ENCODE measurements at places on chromosomes 7 and 10. TPM values are rescaled to one million over a fixed set of nuclear protein-coding genes. Genes with fewer than 3 reads are reported as not detected.

DNA sequence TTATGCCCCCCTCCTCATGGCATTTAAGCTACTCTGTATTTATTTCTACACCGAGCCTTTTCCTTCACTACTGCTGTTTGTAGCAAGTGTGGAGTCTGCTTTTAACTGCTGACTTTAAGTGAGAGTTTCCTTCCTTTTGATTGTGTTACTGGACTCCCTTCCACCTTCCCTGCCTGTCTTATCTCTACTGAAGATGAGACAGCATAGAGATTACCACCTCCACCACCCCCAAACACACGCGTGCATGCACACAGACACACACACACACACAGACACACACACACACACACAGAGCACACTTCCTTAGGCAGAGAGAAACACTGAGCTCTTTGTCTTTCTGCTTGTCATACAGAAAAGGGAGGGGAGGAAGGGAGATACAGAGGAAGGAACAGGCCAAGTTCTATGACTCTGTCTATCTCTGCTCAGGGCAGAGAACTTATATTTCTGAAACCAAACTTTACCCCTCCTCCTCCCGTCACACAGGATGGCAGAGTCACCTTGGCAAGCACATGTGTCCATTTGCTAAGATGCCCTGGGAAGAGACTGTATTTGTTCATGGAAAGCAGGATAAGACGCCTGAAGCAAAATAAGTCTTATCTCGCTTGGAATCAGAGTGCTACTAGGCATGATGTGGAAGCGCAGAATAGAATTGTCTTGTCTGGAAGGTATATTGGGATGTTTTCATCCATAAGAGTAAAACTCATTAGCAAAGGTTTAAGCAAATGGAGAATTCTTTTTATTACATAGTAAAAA lies 81.8 kb upstream of the CAV2 start:
- H3K27me3 ChIP-seq, result no peaks in the 10 kb centered on the region
- no peak overlapping the region for H3K4me3 ChIP-seq
- no peak for DNase-seq
- H3K36me3 ChIP-seq, result no peaks in the 10 kb centered on the region
- no peak overlapping the region for H3K27ac ChIP-seq

GRCh38 chr7:64314566-64314965 lies 805 bp downstream of the ZNF736 start:
- H3K27me3 ChIP-seq, result peaks cover 5% of the 10 kb centered on the region
- DNase-seq, result no peak
- peak overlapping the region; percentile 67 for H3K4me3 ChIP-seq
- no peaks in the 10 kb centered on the region for H3K36me3 ChIP-seq
- peak overlapping the region; percentile 89 for H3K27ac ChIP-seq

DNA sequence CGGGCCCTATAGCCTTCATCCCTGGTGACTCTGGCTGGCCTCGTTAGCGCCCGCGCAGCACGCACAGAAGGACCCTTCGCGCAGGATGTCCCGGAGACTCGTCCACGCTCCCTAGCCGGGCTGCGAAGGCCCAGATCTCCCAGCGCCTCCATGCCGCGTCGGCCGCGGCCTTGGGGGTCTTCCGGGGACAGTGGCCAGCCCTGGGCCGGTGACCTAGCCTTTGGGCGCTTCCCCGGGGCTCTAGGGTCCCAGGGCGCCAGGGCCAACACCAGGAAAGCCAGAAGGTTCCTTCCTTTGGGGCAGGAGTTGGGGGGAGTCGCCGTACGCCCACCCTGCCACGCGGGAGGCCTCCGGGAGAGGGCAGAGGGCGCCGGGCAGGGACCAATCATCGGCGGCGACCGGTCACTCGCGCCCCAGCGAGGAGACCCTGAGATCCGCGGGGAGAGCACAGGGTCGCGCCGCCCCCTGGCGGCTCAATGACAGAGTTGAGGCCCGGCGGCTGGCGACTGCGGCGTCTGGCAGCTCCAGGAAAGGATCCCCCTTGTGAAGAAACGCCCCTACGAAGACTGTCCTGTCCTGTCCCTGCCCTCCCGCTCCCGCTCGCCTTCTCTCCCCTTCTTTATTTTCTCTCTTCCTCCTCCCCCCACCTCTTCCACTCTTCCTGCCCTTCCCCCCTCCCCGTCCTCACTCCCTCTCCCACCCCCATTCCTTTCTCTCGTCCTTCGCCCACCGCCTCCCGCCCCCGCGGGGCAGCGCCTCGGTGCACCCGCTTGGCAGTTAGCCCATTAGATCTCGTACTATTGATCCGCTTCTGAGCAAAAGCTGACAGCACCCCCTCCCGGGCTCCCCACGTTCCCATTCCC lies 62.3 kb upstream of the LBX1 start:
- H3K27me3 ChIP-seq, result peaks cover 14% of the 10 kb centered on the region
- peaks cover 5% of the 10 kb centered on the region for H3K36me3 ChIP-seq
- no peak overlapping the region for H3K27ac ChIP-seq
- peak overlapping the region; percentile 82 for H3K4me3 ChIP-seq
- H3K4me1 ChIP-seq, result peaks cover 9% of the 10 kb centered on the region

DNA sequence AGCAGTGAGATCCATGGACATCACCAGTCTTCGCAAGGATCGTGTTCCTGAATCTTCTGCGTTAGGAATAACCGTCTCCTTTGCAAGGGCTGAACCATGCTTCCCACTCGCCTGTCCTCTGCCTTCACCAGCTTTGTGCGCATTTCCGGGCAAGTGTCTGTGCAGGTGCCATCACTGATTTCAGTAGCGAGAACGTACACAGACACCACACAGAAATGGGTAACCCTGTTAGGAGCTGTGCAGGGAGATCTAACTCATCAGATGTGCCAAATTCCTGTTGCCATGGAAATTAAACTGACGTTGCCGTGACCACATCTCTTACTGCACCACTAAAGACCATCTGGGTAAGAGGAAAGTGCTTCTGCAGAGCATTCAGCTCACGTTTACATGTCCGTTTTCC lies 146.3 kb downstream of the DIP2C start:
- H3K27me3 ChIP-seq, result peaks cover 11% of the 10 kb centered on the region
- DNase-seq, result no peak
- H3K4me3 ChIP-seq, result peak overlapping the region; percentile 25
- H3K4me1 ChIP-seq, result peaks cover 35% of the 10 kb centered on the region
- H3K27ac ChIP-seq, result no peak overlapping the region
- no peaks in the 10 kb centered on the region for H3K36me3 ChIP-seq

- H3K27ac ChIP-seq, result peak overlapping the region; percentile 88
- H3K27me3 ChIP-seq, result peaks cover 23% of the 10 kb centered on the region
- no peak for DNase-seq
- no peaks in the 10 kb centered on the region for H3K36me3 ChIP-seq
- H3K4me3 ChIP-seq, result peak overlapping the region; percentile 73
- peaks cover 69% of the 10 kb centered on the region for H3K4me1 ChIP-seq
Observed at GRCh38 chr10:119375574-119376272, 166.8 kb downstream of the RGS10 start.

GRCh38 chr10:128867210-128867609 lies 599.8 kb upstream of the MGMT start:
- no peaks in the 10 kb centered on the region for H3K36me3 ChIP-seq
- peaks cover 2% of the 10 kb centered on the region for H3K27me3 ChIP-seq
- peaks cover 29% of the 10 kb centered on the region for H3K4me1 ChIP-seq
- H3K27ac ChIP-seq, result peak overlapping the region; percentile 67
- H3K4me3 ChIP-seq, result no peak overlapping the region
- DNase-seq, result peak; percentile 49

DNA sequence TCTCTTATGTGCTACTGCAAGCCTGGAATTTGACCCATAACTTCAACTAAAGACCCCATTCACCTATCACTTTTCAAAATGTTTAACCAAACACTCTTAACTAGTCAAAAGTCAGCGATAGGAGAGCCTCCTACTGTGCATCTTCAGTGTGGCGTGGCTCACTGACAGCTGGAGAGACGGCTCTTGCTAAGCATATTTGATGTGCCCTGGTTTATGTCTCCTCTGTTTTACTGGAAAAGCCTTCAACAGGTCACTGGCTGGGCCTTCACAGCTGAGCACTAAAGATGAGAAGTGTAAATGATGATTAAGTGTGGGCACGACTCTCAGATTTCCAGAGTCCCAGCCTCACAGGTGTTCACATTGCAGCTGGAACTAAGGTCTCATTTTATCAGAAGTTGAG lies 472.1 kb downstream of the SEMA3D start:
- no peaks in the 10 kb centered on the region for H3K27me3 ChIP-seq
- no peak overlapping the region for H3K4me3 ChIP-seq
- H3K4me1 ChIP-seq, result no peaks in the 10 kb centered on the region
- DNase-seq, result no peak
- no peaks in the 10 kb centered on the region for H3K36me3 ChIP-seq

- no peak for DNase-seq
- H3K27me3 ChIP-seq, result peaks cover 13% of the 10 kb centered on the region
- H3K36me3 ChIP-seq, result no peaks in the 10 kb centered on the region
- no peak overlapping the region for H3K27ac ChIP-seq
Observed at GRCh38 chr7:55962014-55962413, 2.4 kb upstream of the NIPSNAP2 start.

GRCh38 chr10:102452672-102453340 lies 1.5 kb upstream of the C10orf95 start:
- DNase-seq, result no peak
- H3K27me3 ChIP-seq, result peaks cover 3% of the 10 kb centered on the region
- no peaks in the 10 kb centered on the region for H3K36me3 ChIP-seq
- H3K4me1 ChIP-seq, result peaks cover 8% of the 10 kb centered on the region

DNA sequence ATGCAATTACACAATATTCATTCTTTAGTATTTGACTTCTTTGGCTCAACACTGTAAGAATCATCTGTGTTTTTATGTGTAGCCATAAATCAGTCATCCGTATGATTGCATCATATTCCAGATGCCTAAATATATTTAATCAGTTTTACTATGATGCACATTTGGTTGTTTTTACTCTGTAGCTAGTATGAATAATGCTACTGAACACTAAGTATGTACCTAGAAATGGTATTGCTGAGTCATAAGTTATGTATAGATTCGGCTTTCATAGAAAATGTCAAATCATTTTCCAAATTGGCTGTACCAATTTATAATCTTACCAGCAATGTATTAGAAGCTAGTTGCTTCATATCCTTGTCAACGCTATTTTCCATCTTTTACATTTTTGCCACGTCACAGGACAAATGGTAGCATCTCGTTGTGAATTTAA lies 197.3 kb upstream of the PLXNA4 start:
- no peak for DNase-seq
- H3K27ac ChIP-seq, result no peak overlapping the region
- H3K4me1 ChIP-seq, result no peaks in the 10 kb centered on the region
- H3K27me3 ChIP-seq, result peaks cover 3% of the 10 kb centered on the region
- H3K36me3 ChIP-seq, result peaks cover 4% of the 10 kb centered on the region

DNA sequence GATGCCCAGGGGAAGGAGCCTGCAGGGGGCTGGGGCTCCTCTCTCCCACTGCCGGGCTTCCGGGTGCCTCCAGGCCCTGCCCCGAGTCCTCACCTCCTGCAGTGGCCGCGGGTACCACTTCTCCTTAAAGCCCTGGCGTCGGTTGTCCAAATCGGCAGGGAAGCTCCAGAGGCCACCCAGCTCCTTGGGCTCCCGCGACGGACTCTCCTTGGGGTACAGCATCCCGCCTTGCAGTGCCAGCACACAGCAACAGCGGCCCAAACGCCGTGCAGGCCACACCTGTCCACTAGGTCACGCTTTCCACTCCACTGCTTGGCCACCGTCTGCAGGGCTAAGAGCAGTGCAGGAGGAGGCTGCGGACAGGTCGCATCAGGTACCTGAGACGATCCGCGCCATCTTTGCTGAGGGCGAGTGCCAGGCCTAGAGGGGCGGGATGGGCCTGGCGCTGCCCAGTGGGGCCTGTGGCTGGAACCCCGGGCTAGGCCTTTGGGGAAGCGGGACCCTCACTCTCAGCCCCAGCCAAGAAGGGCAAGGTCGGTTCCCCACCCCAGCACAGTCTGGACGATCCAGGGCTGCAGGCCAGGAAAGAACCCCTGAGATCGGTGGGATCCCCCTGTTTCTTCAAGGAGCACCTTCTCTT lies 47.7 kb upstream of the ZNF479 start:
- H3K27me3 ChIP-seq, result peaks cover 11% of the 10 kb centered on the region
- DNase-seq, result no peak
- H3K27ac ChIP-seq, result no peak overlapping the region
- no peak overlapping the region for H3K4me3 ChIP-seq
- H3K4me1 ChIP-seq, result no peaks in the 10 kb centered on the region
- peaks cover 8% of the 10 kb centered on the region for H3K36me3 ChIP-seq

- no peaks in the 10 kb centered on the region for H3K4me1 ChIP-seq
- no peak overlapping the region for H3K4me3 ChIP-seq
- DNase-seq, result no peak
Observed at GRCh38 chr7:76383089-76383944, 24.5 kb upstream of the YWHAG start.

DNA sequence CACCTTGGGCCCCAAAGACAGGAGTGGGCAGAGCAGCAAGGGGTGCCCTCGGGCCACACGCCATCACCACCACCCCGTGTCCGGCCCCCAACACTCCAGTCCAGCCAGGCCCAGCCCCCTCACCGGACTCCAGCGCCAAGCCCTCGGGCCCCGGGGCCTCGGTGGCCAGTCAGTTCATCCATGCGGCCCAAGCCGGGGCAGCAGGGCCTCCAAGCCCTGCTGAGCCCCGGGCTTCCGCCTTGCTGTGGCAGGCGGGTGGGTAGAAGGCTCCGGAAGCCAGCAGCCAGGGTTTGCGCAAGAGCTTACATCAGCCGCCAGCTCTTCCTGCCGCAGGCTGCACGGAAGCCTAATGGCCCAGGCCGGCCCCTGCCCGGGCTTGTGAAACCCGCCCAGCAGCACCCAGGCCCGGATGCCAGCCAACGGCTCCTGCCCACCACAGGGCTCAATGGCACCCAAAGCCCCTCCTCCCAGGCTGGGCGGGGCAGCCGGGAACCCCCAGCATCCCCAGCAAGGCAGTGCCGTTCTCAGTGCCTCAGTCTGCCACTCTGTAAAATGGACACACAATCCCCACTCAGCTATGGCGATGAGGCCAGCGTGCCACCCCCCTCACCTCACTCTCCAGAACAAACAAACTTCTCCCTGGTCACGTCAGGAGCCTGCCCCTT lies 26.5 kb downstream of the TNRC18 start:
- H3K4me3 ChIP-seq, result no peak overlapping the region
- DNase-seq, result no peak
- H3K4me1 ChIP-seq, result no peaks in the 10 kb centered on the region
- no peak overlapping the region for H3K27ac ChIP-seq
- H3K36me3 ChIP-seq, result no peaks in the 10 kb centered on the region

- H3K27ac ChIP-seq, result no peak overlapping the region
- peaks cover 3% of the 10 kb centered on the region for H3K27me3 ChIP-seq
- no peak overlapping the region for H3K4me3 ChIP-seq
- peaks cover 2% of the 10 kb centered on the region for H3K4me1 ChIP-seq
- H3K36me3 ChIP-seq, result no peaks in the 10 kb centered on the region
Observed at GRCh38 chr10:80382989-80383388, 25.4 kb upstream of the PRXL2A start.

The CAV1 gene
- total RNA-seq, result 0.78 TPM

GRCh38 chr10:91652364-91652763 lies 19.5 kb upstream of the PPP1R3C start:
- DNase-seq, result no peak
- no peaks in the 10 kb centered on the region for H3K27me3 ChIP-seq
- H3K36me3 ChIP-seq, result no peaks in the 10 kb centered on the region
- no peak overlapping the region for H3K4me3 ChIP-seq

GRCh38 chr10:3295582-3296151 lies 123.1 kb upstream of the PITRM1 start:
- peaks cover 14% of the 10 kb centered on the region for H3K4me1 ChIP-seq
- H3K27ac ChIP-seq, result peak overlapping the region; percentile 18
- H3K36me3 ChIP-seq, result peaks cover 3% of the 10 kb centered on the region
- peaks cover 6% of the 10 kb centered on the region for H3K27me3 ChIP-seq
- no peak for DNase-seq
